ENCODE measurements at places on chromosomes 5 and 9.

GRCh38 chr5:67512758-67513157 lies 316.2 kb upstream of the CD180 start:
- no peak for DNase-seq

DNA sequence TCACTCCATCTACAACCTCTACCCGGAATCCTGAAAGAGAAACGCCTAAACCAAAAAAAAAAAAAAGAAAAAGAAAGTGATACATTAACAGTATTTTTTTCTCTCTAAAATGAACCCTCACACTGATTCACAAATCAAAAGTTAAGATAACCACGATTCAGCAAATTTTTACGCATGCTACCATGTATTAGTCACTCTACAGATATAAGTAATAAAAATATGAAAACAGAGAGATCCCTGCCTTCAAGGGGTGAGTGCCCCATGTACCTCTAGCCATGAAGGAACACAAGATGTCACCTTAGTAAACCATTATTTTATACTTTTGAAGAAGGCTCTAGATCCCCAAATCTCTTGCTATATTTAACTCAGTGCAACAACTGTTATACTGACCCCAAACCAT lies 33.4 kb downstream of the CEMIP2 start:
- DNase-seq = no peak

GRCh38 chr5:126972062-126972895 lies 58.1 kb downstream of the MARCHF3 start:
- no peak for DNase-seq

DNA sequence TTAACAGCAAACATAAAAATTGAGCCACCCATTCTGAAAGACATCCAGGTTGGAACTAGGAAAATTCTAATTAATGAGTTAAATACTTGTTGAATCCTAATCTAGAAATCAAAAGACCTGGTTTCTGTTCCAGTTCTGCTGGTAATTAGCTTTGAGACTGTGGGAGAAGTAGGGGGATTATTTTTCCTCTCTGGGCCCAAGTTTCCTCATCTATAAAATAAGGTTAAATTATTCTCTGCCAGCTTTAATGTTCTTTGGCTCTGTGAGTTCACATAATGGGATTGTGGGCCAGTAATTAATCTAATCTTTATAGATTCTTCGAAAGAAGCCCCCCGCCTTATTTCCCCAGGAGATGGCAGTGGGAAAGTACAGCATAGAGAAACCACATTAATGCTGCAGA lies 104.6 kb downstream of the ENC1 start:
- no peak for DNase-seq

GRCh38 chr5:949815-950560 lies 57.3 kb downstream of the TRIP13 start:
- no peak for DNase-seq

DNA sequence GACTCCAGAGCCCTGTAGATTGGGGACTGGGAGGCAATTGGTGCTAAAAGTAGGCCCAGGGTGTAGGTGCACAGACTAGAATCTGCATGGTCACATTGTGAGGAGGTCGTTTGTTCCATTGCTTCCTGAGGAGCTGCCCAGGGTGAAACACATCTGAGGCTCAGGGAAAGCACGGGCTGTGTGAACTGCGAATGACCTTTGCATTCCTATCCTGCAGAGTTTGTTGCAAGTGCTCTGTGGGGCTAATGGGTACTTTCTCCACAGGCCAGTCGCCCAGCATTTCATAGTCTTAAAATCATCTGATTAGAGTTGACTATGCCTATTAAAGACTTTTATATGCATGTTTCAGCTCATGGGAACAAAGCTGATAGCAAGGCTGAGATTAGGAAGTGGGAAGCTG lies 14.4 kb upstream of the SLC46A2 start:
- DNase-seq = no peak

DNA sequence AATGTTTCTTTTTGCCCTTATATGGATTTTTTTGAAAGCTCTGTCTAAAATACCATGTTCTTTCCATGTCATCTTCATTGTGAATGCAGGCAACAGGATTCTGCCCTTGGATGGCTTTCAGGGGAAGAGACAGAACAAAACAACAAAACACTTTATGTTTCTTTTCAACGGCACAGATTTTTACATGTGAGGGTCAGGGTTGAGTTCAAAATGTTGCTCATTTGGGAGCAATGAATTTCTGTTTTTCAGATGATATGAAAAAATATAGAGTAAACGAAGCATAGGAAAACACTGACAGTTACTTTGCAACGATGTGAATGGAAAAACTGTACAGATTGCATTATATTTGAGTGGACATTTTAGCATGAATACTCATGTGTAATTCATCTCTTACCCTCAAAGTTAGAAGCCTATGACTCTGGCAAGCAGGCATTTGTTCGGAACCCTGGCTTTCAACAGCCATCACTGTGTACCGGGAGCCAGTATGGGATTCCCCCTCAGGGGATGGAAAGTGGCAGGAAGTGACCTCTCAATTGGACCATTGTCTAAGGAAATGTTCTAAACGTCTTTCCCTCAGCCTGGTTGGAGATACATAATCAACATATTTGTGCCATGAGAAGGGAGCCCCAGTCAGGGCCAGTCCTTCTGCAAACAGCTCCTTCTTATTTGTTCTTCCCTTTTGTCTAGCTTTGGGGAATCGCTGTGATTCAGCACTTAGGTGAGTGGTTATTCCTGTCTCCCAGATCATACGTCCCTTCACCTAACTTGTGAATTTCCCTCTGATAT lies 153.9 kb upstream of the MEF2C start:
- no peak for DNase-seq

DNA sequence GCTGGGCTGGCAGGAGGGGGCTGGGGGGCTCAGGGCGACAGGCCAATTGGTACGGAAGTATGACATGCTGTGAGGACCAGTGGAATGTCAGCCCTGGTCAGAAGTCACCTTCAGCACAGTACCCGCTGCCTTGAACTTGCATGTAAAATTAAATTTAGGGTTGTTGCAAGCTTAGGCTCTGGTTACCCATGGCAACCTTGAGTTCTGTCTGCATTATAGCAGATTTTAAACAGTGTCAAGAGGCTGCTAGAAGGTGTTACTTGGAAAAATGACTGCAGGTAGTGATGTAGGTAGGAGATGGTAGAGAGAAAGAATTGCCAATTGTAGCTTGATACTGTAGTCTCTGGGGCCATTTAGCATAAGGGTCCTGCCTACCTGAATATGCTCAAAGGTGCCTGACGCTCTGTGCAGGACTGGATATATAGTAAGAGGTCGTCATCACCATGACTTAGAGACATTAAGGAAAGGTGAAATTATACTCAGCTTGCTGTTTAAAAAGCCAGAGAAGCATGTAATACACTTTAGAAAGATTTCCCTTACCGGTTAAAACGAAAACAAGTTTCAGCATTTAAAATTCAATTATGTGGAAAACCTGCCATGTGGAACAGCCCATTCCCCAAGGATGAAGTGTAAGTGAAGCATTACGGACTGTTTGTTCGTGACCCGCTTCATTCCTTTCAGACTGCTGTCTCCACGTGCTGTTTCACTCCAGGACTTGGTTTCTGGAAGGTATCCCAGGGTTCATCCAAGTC lies 169.0 kb downstream of the PDZD2 start:
- no peak for DNase-seq

DNA sequence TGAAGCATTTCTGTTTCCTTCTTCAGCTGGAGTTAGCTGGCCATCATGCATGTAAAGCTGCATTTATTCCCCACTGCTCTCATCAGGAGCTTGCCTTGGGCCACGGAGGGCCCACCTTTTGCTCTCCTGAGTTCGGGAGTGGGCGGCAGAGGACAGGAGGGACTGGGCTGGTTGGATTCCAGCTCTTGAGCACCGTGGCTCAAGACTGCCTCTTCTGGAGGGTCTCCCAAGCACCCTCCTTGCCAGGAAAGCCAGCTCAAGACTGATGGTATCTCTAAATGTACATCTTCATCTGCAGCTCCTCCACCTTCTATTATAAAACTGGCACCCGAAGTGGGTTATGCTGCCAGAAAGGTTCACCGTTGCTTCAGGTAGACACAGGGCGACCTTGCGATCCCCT lies 399.6 kb upstream of the IRX1 start:
- no peak for DNase-seq

GRCh38 chr9:12790883-12791282 lies 16.1 kb downstream of the LURAP1L start:
- DNase-seq = no peak

- DNase-seq = no peak
These were observed 56.1 kb downstream of the LSM11 start for GRCh38 chr5:157799578-157799977.

- DNase-seq = no peak
These were observed 120.6 kb downstream of the ARHGEF28 start for GRCh38 chr5:73746608-73747007.

DNA sequence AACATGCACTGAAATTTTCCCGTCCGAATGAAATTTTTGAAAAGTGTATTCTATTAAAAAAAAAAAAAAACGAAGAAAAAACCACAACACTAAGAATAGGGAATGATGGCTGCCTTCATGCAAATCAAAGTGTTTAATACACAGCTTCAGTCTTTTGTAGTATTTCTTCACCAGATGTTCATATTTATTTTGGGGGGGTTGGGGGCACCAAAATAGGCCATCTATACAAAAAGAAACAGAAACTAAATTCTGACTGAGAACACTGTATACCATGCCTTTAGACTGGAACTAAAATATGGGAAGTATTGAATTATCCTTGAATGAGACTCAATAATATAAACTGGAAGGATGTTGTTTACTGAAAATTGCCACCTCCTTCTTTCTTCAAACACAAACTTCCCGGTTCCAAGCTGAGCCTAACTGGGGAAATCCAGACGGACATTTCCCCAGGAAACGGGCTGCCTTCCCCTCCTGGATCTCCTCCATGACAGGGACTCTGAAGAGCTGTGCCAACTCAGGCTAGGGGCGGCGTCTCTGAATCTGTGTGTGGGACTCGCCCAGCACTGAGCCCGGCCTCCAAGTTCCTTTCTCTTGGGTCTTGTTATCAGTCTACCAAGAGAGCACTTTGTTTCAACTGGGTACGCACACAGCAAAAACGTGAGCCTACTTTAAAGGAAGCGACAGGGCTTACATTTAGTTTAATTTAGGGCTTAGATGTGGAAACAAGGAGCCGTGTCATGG lies 511.3 kb upstream of the ADAMTS16 start:
- no peak for DNase-seq

DNA sequence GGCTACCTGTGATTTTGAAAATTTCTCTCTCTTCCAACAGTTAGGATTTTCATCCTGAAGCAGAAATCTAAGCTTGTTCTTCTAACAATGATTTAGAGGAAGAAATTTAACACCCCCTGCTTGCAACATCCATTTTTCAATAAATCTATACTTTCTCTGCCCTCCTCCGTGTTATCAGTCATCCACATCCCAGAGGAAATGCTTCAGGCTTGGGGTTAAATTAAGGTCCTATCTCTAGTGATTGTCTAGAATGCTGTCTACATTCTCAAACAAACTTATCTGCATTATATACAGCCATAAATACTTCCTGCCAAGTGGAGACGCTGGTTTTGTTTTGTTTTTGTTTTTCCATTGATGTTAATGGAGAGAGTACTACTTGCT lies 371.0 kb downstream of the CSNK1G3 start:
- DNase-seq = no peak

DNA sequence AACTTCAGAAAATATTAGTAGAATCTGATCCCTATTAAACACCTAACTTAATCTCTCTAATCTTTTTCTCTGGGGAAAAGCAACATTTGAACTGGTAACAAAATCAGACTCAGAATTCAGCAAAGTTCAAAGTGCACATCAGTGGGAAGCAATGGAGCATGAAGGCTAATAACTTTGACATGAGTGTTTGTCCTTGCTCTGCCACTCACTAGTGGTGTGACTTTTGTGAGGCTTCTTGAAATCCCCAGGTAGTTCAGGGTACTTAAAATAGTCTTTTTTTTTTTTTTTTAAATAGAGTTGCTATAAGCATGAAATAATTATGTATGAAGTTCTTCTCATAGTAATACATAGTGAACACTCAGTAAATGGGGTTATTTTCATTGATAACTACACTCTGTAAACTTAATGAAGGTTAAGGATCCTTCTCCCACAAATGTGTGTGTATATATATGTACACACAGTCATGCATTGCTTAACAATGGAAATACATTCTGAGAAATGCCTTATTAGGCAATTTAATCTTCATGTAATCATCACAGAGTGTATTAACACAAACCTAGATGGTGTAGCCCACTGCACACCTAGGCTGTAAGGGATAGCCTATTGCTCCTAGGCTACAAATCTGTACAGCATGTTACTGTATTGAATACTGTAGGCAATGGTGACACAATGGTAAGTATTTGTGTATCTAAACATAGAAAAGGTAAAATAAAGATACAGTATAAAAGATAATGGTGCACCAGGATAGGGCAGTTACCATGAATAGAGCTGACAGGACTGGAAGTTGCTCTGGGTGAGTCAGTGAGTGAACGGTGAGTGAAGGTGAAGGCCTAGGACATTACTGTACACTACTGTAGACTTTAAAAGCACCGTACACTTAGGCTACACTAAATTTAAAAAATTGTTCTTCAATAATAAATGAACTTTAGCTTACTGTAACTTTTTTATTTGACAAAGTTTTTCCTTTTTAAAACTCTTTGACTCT lies 73.3 kb upstream of the HMHB1 start:
- no peak for DNase-seq

DNA sequence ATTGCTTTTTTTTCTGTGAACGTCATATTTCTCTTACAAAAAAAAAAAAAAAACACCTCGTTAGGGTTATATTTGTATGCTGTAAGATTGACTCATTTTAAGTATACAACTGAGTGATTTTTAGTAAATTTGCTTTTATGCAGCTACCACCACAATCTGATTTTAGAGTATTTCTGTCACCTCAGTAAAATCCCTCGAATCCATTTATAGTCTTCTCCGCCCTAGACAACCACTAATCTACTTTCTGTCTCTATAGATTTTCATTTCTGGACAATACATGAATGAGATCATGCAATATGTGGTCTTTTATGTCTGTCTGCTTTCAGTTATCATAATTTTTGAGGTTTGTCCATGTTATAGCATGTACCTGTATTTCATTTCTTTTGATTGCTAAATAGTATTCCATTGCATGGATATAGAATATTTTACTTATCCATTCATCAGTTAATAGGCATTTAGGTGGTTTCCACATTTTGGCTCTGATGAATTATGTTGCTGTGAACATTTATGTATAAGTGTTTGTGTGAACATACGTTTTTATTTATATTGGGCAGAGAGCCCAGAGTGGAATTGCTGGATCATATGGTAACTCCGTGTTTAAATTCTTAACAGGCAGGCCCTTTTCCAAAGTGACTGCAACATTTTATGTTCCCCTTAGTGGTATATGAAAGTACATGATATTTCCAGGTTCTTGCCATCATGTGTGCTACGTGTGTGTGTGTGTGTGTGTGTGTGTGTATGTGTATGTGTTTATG lies 171.4 kb downstream of the SGCD start:
- no peak for DNase-seq

DNA sequence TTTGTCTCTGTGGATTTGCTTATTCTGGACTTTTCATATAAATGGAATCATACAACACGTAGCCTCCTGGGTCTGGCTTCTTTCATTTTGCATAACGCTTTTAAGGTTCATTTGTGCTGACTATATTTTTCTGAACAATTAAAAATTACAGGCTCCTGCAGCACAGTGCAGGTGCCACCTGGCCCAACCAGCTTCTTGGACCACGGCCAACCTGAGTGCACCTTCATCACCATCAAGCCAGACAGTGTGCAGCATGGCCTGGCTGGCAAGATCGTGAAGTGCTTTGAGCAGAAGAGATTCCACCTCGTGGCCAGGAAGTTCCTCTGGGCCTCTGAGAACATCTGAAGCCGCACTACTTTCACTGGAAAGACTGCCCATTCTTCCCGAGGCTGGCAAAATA lies 53.5 kb upstream of the COL15A1 start:
- DNase-seq = no peak

- no peak for DNase-seq
These were observed 84.3 kb downstream of the MRPS27 start for GRCh38 chr5:72235725-72236124.
